ENCODE measurements at places on chromosomes 6 and 20. TPM values are rescaled to one million over a fixed set of nuclear protein-coding genes. Genes with fewer than 3 reads are reported as not detected.

BPIFA1 gene
- total RNA-seq: not detected

STX11 gene
- 2.3 TPM for total RNA-seq

C6orf141 gene
- total RNA-seq: 19.8 TPM

TFAP2A gene
- total RNA-seq: 16.9 TPM

SAMD5 gene
- 0.84 TPM for total RNA-seq

Measured in A549 treated with CORT108297 at 1 μM for 4 hours (cell line).